Nephron progenitor cell (in vitro differentiated cells): ENCODE measurements at places on chromosomes 3 and 15.

- H3K4me3 ChIP-seq, result no peak overlapping the region
- no peak overlapping the region for H3K27ac ChIP-seq
- no peaks in the 10 kb centered on the region for H3K27me3 ChIP-seq
- no peaks in the 10 kb centered on the region for H3K36me3 ChIP-seq
- DNase-seq, result no peak
Measured at GRCh38 chr15:59244337-59244736, 37.7 kb downstream of the LDHAL6B start.

DNA sequence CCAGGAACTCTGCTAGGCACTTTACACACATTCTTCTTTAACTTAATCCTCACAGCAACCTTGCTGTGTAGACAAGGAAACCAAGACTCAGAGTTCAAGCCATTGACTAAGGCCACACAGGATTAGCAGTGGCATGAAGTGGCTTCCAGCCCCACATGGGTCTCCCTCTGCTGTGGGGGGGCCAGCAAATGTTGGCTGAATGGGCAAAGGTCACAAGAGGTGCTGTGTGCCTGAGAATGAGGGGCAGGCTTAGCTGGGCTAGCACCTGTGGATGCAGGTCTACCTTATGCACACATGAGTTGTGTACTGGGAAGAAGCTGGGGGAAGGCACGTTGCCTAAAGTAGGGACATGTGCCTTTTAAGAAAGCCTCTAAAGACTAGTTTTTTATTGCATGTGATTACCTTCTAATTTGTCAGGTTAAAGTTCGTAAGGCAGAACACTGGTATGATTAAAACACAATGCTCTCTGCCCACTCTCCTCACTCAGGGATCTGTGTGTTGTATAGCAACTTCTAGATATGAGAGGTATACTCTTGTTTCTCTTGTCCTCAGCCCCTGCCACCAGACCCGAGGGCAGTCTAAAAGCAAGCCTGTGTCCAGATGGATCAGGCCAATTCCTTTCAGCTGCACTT is 10.9 kb downstream of the BAHD1 start:
- H3K4me3 ChIP-seq, result no peak overlapping the region
- H3K27me3 ChIP-seq, result no peaks in the 10 kb centered on the region
- DNase-seq, result no peak
- H3K36me3 ChIP-seq, result peaks cover 4% of the 10 kb centered on the region
- peaks cover 72% of the 10 kb centered on the region for H3K4me1 ChIP-seq

GRCh38 chr3:191958980-191959671 is 498.2 kb downstream of the PYDC2 start:
- peak overlapping the region; percentile 62 for H3K27ac ChIP-seq
- H3K27me3 ChIP-seq, result no peaks in the 10 kb centered on the region
- H3K36me3 ChIP-seq, result no peaks in the 10 kb centered on the region
- H3K4me3 ChIP-seq, result no peak overlapping the region

- peaks cover 7% of the 10 kb centered on the region for H3K4me1 ChIP-seq
- H3K36me3 ChIP-seq, result no peaks in the 10 kb centered on the region
- H3K4me3 ChIP-seq, result no peak overlapping the region
Measured at GRCh38 chr15:61685534-61685933, 374.7 kb downstream of the VPS13C start.

DNA sequence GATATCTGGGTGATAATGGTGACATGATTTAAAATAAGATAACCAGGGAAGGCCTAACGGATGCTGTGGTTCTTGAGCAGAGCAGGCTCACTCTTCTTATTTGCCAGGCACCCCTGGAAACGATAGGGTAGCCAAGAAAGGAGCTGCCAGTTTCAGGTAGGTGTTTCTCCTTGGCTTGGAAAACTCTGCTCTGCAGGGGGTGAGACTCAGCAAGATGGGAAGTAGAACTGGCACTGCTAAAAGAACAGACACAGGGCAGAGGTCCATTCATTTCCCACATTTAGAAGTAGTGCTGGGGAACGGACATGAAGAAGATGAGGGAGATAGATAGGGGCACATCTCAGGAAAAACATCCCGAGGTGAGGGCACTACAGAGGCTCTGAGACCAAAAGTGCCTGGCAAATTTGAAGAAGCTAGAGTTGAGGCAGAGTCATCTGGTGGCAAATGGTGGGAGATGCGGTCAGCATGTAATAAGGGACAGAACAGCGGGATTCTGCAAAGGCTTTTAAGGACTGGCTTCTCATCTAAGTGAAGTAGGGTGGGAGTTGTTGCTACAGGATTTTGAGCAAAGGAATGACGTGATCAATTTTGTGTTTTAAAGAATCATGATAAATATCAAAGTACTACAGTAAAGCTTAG is 323.4 kb upstream of the PLSCR5 start:
- no peaks in the 10 kb centered on the region for H3K36me3 ChIP-seq
- H3K27me3 ChIP-seq, result no peaks in the 10 kb centered on the region
- no peaks in the 10 kb centered on the region for H3K4me1 ChIP-seq
- no peak overlapping the region for H3K27ac ChIP-seq
- H3K4me3 ChIP-seq, result no peak overlapping the region

DNA sequence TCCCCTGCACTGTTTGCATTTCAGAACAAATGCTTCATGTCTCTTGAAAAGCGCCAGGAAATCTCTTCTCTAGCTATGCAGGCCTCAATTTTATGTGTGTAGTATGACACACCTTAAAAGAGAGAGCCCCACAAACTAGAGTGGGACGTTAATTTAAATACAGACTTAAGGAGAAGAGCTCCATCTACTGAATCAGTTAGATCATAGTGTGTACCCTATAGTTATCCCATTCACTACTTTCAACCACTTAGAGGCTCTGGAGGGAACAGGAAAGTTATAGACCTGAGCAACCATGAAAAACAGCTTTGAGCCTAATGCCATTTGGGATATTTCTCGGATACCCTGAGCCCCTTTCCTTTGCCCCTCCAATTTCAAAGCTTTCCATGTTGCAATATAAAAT is 153.7 kb downstream of the TIGIT start:
- no peak overlapping the region for H3K27ac ChIP-seq
- H3K36me3 ChIP-seq, result no peaks in the 10 kb centered on the region
- H3K4me1 ChIP-seq, result peaks cover 9% of the 10 kb centered on the region

DNA sequence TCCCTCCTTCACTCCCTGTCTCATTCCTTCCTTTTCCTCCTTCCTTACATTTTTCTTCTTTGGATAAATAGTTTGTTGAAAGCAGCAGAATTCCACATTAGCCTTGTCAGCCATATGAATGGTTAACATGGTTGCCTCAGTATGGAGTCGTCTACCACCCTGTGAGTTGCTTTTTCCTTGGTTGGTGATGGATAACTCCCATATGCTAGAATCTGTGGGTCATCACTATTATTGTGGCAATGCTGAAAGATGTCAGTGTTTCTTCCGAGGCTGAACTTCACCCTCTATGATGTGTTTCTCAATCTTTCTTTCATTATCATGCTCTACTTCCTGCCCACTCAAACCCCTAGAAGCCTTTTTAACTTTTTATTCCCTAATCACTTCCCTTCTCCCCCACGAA is 481.8 kb upstream of the KCNMB2 start:
- no peaks in the 10 kb centered on the region for H3K36me3 ChIP-seq
- no peak overlapping the region for H3K4me3 ChIP-seq
- peaks cover 5% of the 10 kb centered on the region for H3K4me1 ChIP-seq
- no peaks in the 10 kb centered on the region for H3K27me3 ChIP-seq
- no peak overlapping the region for H3K27ac ChIP-seq

DNA sequence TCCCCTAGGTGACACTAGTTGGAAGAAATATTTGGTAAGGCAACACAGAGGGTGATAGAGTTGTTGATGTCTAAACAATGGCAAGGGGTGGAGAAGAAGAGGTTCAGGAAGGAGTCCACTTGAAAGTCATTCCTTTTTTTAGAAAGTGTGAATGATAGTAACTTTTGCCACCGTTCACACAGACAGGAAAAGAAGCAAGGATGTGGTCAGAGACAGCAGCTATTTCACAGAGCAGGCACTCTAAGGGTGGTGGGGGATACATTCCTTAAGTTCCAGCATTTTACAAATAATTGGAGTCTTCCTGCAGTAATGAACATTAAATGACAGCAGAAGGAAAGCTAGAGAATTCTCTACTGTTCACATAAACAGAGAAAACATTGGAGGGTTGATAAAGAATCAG is 75.4 kb upstream of the ZNF385D start:
- peaks cover 6% of the 10 kb centered on the region for H3K27me3 ChIP-seq
- H3K27ac ChIP-seq, result no peak overlapping the region
- no peak for DNase-seq
- H3K4me1 ChIP-seq, result no peaks in the 10 kb centered on the region

GRCh38 chr15:53305101-53305500 is 454.4 kb downstream of the WDR72 start:
- no peak for DNase-seq
- no peaks in the 10 kb centered on the region for H3K36me3 ChIP-seq
- H3K4me1 ChIP-seq, result no peaks in the 10 kb centered on the region
